ENCODE measurements at places on chromosomes 6 and 20.

GRCh38 chr6:23823421-23823820, 302.6 kb upstream of the NRSN1 start:
- no peak for DNase-seq

DNA sequence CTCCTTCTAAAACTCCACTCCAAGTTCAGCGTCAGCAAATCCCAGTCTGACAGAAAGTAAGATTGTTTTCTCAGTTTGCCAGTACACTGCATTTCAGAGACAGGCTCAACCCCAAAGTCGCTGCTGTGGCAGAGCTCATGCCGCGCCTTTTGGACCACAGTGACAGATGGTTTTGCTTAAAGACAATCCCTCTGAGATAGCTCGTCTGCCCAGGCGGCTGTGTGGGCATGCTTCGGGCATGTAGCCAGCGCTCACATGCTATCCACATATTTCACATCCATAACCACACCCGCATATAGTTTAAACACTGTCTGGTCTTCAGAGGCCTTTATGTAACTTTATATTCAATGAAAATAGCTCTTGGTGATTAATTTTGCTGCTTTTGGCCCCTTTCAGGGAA, 14.7 kb upstream of the PXDC1 start:
- DNase-seq: no peak

- DNase-seq: no peak
Measured at GRCh38 chr20:39563349-39563748, 601.2 kb downstream of the DHX35 start.

DNA sequence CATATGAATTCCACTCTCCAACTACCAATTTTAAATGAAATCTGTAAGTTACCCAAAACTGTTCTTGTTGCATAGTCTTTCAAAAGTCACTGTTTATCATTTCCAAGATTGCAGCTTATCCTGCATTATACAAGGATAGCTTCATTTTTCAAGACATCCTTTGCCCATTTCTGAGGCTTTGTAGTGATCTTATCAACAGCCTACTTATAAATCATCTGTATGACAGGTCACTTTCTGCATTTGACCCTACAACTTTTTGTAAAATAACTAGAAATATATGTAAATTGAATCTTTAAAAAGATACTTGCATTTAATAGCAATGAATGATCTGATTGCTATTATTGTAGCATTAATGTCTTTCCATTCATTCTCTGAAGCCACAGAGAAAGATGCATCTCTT, 521.1 kb downstream of the UTRN start:
- no peak for DNase-seq

DNA sequence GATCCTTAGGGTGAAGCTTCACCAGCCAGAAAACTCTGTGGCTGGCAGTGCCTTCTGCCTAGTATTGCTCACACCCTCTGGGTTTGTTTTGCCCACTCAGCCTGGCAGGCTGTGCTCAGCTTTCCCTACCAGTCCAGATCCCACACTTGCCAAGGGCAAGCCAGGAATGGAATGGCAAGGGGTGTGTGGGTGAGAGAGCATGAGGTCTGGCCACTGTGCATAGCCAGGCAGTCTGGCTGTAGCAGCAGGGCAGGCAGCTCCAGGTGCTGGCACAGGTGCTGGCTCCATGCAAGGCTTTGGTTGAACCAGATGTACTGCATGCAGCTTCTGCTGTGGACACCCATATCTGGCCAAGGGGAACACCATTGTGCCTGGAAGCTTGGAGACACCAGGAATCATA, 1720.3 kb downstream of the HACE1 start:
- no peak for DNase-seq

DNA sequence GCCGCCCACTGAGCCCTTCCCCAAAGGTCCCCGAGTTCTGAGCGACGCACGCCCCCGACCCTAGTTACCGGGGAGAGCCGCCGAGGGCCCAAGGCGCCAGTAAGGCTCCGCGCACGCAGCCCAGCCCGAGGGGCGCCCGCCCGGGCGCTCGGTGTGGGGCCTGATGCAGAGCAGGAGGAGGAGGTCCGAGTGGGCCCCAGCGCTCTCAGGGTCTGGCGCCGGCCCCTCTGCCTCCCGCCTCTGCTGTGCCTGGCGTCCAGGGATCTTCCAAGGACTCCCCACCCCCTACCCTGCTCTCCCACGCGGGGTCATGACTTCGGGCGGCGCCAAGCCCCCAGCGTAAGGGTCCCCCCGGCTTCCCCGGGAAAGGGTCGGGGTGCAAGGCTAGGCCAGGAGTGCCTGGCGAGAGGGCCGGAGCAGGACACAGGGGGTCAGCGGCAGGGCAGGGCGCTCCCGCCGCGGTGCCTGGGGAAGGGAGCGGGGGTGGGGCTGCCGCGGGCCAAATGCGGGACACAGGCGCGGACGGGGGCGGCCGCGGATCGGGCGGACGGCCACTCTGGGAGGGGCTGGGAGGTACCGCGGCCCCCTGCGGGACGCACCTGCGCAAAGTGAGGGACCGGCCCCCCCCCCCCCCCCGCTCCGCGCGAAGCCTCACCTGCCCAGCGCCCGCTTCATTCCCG, 637 bp downstream of the ABHD12 start:
- DNase-seq: no peak

DNA sequence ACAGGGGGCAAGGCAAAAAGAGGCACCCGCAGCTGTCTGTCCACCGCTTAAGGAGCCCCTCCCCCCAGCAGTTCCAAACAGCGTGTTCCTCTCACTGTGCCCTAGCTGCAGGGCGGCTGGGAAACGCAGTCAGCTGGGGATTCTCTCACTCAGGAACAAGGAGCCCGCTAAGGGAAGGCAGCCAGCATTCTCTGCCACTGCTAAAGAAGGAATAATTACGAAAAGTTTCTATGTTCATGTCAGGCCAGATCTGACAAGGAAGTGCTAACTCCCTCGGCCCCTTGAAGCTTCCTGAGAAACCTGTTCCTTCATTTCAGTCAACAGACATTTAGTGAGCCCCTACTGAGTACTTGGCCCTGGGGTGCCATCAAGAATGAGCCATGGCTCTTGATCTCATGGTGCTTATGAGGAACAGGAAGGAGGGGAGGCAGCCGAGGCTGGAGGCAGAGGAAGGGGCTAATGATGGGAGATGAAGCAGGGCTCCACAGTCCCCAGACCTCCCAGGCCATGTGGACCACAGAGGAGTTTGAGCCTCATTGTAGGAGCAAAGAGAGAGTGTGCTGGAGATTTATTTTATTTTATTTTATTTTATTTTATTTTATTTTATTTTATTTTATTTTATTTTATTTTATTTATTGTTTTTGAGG, 101.7 kb upstream of the PMEPA1 start:
- DNase-seq: peak; percentile 5

Data from C1 segment of cervical spinal cord (tissue), 14 donors.